Testis (tissue), 5 donors: ENCODE measurements at places on chromosomes 12 and 14. TPM values are rescaled to one million over a fixed set of nuclear protein-coding genes. Genes with fewer than 3 reads are reported as not detected.

Gene GPD1
- 2.1 TPM for total RNA-seq

Gene SRGAP1
- 26.9 TPM for total RNA-seq

- DNase-seq = no peak
Measured at GRCh38 chr12:94689002-94689645, 38.8 kb upstream of the TMCC3 start.

- no peak for DNase-seq
Measured at GRCh38 chr14:102793531-102794328, 16.5 kb downstream of the TRAF3 start.

DNA sequence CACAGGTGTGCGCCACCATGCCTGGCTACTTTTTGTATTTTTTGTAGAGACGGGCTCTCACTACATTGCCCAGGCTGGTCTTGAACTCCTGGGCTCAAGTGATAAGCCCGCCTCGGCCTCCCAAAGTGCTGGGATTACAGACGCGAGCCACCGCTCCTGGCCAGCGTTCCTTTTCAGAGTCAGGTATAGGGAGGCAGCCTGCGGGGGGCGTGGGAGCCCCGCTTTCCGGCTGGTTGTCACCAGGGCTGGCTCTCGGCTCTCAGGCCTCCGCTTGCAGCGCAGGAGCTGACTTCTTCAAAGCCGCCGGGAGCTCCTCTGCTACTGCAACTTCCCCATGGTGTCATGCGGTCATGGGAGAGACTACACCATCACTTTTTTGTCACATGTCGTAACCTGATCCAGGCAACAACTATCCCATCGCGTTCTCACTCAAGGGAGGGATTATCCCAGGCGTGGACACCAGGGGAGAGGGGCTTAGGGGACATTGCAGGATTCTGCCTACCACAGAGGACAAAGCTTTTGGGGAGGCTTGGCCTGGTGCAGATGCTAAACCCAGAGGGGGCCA is 129.4 kb downstream of the SCARB1 start:
- no peak for DNase-seq
